ENCODE measurements at places on chromosomes 11 and 22.

DNA sequence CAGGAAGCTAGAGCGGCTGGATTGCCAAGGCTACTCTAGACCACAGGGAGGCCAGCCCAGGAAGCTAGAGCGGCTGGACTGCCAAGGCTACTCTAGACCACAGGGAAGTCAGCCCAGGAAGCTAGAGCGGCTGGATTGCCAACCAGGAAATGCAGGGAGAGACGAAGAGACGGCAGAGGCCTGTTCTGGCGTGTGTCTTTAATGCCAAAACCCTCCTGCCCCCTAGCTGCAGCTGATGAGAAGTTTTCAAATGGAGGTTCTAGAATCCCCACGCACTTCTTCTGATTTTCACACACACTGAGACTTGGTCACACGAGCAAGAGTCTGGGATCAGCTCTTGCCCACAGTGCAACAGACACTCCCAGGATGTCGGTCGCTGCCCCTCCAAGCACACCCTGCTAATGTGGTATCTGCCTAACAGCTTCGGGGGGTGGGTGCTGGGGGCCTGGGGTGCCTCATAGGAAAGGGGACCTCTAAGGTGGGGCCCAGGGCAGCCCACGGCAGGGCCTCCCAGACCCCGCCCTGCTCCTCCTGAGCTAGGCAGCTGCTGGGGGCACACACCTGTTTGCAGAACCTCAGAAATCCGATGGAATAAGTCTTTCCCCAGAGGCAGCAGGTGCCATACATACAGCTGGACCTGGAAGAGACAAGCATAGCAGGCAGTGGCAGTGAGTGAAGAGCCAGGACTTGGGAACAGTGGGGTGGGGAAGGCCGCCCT lies 28.5 kb downstream of the MAFF start:
- no peak for DNase-seq

DNA sequence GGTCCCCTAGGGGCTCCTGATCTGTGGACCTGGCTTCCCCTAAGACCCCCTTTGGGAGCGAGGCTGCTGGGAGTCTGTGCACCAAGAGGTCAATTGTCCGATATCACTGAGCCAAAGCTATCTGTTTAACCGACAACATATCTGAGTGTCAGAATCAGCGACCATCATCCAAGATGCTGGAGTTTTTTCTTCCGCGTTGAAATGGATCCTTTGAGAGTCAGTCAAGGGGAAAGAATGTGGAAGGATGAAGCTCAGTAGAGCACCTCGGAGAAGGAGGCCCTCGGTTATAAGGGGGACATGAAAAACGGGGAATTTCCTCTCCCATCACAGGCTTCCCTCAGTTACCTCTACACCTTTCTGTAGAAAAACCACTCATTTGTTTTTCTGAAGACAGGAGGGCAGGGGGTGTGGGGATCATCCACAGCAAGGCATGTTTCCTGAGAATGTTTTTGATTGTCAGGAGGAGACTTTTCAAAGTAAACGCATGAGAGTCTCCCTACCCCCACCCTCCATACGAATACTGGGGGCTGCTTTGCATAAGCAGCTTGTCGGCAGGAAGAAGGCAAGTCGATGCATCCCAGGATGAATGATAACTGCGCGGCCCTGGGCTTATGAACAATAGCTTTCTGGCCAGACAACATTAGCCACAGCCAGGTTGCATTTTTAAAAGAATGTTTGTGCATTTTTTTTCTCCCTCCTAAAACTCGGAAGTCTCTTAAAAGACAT lies 37.7 kb upstream of the CCND1 start:
- DNase-seq = no peak

- DNase-seq = no peak
These were observed 80.9 kb downstream of the TRIM29 start for GRCh38 chr11:120057028-120057330.

DNA sequence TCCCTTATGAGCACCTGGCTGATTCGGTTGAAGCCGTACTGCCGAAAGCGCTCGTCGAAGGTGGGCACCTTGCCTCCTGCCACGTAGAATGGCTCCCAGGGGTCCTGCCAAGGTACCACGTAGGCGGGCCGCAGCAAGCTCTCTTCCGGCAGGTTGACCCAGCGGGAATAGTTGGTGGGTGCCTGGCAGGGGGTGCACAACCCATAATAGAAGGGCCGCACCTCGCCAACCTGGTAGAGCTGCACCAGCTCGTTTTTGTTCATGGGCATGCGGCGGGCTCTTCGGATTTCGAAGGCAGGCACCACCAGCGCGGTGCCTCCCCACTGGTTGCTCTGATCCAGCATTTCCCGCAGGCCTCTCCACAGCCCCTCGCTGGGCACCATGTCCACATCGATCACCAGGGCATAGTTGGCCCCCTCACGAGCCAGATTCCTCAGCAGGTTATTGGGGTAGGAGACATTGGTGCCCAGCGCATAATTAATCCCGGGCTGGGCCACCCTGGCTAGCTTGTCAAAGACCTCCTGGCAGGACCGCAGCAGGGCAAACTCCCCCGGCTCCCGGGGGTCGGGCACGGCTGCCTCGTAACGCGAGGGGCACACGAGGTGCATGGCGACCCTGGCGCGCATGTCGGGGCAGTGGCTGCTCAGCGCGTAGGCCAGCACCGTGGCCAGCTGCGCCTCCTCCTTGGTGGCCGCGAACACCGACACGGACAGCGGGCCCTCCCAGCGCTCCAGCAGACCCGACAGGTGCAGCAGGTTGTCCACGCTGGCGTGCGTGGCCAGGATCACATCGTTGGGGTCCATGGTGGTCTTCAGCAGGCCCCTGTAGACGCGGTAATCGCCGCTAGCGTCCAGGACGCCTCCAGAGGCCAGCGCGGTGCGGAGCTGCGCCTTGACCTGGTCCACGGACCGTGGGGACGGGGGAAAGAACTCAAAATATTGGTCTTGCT lies 679 bp downstream of the B4GAT1 start:
- no peak for DNase-seq

DNA sequence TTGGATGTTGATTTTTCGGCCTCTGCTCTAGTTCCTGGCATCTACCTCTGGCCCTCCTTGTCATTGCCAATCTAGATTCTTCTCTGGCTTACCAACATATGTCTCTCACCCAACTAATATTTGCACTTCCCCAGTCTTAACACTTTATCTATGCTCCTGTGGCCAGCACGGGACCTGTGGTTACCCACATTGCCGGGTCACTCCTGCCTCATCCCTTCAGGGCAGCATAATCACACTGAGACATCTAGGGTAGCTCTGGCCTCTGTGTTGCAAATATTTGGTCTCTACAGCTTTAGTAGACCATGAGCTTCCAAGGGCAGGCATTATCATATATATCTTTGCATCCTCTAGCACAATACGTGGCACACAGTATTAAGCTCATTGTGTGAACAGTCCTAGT lies 182.0 kb upstream of the ARHGAP20 start:
- no peak for DNase-seq

DNA sequence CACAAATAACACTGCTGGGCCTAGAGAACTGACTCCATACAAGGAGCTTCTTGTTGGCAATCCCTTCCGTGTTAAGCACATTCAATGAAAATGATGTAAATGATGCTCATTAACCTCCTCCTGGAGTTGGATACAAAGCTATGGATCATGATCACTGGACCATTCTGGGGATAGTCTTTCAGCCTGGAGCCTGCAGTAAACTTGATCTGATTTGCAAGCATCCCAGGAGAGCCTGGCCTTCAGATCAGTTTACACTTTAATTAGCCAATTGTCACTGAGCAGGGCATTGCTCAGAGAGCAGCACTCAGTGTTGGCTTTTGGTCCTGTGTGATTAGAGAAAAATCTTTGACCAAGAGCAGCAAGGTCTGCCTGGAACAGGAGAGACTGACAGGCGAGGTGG lies 45.6 kb downstream of the ARFGAP3 start:
- DNase-seq = no peak

DNA sequence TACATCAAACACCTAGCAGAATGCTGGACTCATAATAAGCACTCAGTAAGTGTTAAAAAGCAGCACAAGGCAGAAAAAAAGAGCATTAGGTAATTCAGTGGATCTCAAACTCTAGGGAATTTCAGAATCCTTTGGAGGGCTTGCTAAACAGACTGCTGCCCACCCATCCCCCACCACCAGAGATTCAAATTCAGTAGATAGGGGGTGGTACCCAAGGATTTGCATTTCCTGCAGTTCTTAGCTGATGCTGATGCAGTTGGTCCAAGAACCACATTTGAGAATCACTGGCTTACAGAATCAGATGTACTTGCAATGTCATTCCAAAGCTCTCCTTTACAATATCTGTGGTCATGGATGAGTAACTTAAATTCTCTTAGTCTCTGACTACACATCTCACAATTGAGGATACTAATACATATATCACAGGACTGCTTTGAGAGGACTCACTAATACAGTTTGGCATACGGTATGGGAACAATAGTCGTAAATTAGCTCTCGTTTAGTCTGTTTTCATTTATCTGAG lies 664.5 kb downstream of the KCNA4 start:
- no peak for DNase-seq

GRCh38 chr11:133064152-133064877 lies 468.0 kb downstream of the OPCML start:
- no peak for DNase-seq

DNA sequence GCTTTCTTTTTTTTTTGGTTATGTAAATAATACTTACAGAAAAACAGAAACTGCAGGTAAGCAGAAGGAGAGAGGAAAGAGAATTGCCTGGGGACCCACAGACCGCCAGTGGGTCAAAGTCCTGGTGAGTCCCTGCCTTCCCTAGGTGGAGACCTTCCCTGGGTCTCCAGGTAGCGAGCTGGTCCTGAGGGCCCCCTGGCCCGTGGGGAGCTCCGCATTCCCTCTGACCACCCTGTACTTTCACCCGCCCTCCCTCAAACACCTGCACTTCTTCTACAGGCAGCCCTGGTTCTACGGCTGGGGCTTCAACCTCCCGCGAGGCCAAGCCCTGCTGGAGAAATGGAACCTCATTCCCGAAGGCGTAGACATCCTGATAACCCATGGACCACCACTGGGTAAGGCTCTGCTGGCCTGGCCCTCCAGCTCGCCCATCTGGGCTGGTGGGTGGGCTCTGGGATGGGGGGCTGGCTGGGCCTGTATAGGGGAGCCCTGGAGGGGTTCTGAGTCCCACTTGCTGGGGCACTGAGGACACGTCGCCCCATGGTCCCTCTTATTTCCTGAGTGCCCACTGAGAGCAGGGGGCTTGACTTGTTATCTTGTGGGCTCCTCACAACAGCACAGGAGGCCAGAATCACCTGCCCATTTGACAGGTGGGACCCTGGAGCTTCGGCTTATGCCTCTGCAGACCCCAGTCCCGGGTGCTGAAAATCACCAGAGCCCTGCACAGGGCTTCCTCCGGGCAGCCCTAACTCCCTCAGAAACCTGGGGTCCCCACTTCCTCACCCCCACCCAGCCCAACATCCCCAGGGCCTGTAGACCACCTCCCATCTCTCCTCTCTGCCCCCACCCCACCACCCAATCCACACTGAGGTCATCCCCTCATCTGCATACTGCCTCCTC lies 86.4 kb downstream of the MPPED1 start:
- DNase-seq = no peak

- DNase-seq = no peak
These were observed 62.7 kb downstream of the PAK1 start for GRCh38 chr11:77411137-77411707.

GRCh38 chr11:12746593-12747097 lies 72.4 kb downstream of the TEAD1 start:
- DNase-seq = no peak

GRCh38 chr11:105049481-105049880 lies 4.3 kb upstream of the CARD16 start:
- no peak for DNase-seq

DNA sequence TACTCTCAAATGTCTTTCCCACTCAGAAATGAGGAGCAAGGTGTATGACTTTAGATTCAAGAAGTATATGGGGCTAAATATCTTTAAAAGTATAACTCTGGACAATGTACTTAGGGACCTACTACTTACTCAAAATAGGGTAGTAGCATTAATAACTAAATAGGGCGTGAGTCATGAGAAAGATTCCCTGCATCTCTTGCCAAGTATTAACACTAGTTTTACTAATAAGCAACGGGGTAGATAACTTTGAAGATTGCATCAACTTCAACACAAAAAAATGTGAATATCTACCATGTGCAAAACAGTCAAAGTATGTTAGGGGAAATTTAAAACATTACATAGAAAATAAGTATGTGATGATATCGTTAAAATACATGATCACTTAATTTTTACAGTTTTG lies 99.6 kb downstream of the PGR start:
- no peak for DNase-seq

All from activated CD4-positive, alpha-beta T cell treated with anti-CD3 and anti-CD28 coated beads for 24 hours (primary cell).